AG04449 (cell line): ENCODE measurements at places on chromosomes 6 and 20.
A peak's percentile ranks its signal among the peaks of the same experiment; 100 is the strongest.

DNA sequence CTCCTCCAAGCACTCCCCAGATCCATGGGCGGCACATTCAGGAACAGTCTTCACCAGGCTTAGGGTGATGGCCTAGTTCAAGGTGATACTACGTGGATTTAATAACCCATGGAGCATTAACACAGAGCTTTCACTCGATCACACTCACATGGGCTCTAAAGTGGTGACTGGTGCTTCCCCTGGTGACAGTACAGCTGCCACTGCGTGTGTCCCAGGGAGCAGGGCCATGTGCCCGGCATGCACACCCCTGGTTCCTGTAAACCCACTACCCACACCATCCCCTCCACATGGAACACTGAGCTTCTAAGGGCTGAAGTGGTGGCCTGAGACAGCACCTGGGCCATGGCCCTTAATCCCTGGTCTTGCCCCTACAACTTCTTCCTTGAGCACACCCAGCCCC is 27.8 kb upstream of the APMAP start:
- no peak for DNase-seq

- DNase-seq = no peak
These were observed 37.5 kb downstream of the SASH1 start for GRCh38 chr6:148379966-148380713.

- DNase-seq = no peak
These were observed 105.9 kb downstream of the ADGRB3 start for GRCh38 chr6:68740828-68741500.

GRCh38 chr6:113763876-113764275 is 93.3 kb upstream of the MARCKS start:
- DNase-seq = no peak

- no peak for DNase-seq
These were observed 43.1 kb downstream of the FAXC start for GRCh38 chr6:99306341-99306740.

- no peak for DNase-seq
These were observed 1.2 kb upstream of the CD164 start for GRCh38 chr6:109383438-109383940.

DNA sequence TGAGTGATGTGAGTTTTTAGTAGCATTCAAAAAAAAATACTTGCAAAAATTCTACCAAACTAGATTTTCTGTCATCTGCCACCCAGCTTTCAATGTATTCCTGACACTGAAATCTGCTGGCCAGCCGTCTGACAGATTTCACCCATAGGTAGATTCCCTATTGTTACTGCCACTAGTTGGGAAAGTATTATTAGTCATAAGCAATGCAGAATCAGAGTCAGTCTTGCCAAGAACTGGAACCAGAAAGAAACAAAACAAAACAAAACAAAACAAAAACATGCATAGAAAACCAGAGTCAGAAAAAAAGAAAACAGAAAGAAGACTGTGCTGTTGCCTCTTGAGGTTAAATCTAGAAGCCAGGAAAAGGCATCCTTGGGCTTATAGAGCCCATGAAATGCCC is 293.1 kb upstream of the KCNQ5 start:
- DNase-seq = no peak

DNA sequence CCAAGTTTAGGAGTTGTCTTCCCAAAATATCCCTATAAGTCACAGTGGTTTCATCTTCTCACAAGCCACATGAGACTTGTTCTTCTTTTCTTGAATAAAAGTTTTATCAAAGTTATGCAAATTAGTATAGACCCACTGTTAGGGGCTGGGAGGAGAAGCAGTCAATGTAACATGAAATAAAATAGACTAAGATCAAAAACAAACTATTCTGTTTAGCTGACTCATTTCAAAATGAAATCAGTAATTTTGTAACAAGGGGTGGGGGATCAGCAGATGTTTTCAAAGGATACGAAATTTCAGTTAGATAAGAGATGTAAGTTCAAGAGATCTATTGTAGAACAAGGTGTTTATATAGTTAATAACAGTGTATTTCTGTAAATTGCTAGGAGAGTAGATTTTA is 339.6 kb upstream of the PRDM1 start:
- no peak for DNase-seq

DNA sequence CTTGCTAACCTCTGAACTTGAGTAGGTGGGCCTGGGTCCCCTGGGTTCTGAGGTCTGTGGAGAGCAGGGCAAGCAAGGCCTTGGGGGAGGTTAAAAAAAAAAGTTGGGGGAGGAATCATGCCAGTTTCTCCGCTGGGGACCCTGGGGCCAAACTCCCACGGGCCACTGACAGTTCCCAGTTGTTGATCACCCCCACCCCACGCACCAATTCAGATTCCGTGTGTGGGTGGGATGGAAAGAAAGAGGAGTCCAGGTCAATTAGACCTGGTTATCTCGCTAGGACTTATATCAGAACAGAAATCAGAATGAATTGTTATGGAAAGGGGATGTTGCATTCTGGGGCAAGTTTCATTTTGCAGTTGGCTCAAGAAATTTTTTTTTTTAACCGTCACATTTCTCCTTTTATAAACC is 46.7 kb upstream of the SUPT3H start:
- no peak for DNase-seq

DNA sequence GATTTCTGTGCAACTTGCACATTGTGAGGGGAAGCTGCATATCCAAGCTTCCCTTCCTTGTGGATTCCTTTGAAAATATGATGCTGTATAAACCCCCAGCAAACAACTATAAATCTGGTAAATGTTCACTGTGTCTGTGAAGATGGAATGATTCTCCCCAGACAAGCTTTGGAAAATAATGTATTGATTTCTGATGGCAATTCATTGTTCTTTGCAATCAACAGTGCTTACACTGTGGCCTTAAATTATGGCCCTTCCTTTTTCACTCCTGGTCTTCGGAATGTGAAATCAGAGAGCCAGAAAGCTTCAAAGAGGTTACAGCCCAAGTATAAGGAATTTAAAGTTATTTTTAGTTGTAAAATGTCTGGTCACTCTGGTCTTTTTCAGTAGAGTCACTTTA is 308.8 kb downstream of the CBLN4 start:
- DNase-seq = no peak

DNA sequence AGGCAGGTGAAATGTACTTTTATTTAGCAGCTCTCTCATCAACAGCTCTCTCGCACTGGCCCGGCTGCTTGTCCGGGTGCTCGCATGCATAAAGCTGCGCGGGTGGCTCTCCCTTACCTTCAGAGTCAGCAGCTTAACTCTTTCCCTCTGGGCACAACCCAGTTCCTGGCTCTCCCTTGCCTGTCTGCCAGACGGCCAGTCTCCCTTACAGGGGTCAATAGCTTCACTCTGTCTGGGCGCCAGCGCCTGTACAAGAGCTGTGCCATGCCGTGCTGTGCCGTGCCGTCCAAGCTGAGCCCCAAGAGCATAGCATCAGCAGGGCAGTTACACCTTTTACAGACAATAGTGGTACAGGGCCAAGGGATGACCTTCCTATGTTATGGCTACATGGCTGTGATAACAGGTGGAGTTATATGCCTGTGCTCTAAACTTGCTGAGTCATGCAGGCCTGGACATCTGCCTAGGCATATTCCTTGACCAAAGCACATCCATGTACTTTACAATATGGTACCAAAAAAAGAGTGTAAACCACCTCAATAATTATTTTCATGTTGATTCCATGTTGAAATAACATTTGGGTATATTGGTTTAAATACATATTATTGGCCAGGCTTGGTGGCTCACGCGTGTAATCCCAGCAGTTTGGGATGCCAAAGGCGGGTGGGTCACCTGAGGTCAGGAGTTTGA is 47.9 kb downstream of the BLTP3A start:
- no peak for DNase-seq

DNA sequence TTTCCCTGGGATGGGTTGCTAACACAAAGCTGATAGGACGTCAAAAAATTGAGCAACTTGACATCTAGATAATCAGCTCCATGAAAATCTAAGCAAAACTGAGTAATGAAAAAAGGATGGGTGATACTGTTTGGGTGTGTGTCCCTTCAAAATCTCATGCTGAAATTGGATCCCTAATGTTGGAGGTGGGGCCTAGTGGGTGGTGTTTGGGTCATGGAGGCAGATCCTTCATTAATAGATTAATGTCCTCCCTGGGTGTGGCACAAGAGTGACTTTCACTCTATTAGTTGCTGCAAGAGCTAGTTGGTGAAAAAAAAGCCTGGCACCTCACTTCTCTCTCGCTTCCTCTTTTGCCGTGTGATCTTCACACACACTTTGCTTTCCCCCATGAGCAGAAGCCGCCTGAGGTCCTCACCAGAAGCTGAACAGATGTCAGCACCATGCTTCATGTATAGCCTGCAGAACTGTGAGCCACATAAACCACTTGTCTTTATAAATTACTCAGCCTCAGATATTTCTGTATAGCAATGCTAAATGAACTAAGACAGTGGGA is 160.9 kb downstream of the FRK start:
- DNase-seq = no peak

DNA sequence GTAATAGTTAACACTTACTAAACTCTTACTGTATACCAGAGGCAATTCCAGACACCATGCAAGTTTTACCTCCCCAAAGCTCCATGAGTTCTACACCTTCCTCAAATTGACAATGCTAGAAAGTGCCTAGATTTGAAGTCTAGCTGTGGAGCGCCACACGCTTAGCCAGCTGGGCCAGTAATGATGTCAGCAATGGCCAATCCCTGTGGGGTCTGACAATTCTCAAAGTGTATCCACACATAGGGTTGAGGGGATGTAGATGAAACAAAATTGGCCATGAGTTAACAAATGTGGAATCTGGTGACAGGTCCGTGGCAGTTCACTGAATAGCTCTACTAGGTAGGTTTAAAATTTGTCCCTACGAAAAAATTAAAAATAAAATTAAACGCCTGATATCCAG is 1.3 kb downstream of the ZNF343 start:
- no peak for DNase-seq

GRCh38 chr6:127079681-127080080 is 38.8 kb upstream of the RSPO3 start:
- DNase-seq = no peak

DNA sequence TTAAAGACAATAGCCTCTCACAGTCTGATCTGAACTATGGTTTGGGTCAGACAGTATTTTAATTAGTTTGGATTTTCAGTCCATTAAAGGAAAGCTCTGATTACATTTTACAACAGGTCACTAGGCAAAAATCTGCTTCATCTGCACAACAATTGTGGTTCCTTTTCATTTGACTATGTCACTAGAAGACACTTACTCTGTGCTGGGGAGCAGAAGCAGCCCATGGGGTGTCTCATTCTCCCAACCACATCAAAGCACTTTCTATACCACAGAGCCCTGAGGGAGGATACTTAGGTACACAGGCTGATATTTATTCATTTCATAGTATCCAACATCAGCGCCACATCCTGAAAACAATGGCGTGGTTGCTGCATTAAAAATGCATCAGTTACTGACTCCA is 36.6 kb upstream of the HDAC2 start:
- no peak for DNase-seq

DNA sequence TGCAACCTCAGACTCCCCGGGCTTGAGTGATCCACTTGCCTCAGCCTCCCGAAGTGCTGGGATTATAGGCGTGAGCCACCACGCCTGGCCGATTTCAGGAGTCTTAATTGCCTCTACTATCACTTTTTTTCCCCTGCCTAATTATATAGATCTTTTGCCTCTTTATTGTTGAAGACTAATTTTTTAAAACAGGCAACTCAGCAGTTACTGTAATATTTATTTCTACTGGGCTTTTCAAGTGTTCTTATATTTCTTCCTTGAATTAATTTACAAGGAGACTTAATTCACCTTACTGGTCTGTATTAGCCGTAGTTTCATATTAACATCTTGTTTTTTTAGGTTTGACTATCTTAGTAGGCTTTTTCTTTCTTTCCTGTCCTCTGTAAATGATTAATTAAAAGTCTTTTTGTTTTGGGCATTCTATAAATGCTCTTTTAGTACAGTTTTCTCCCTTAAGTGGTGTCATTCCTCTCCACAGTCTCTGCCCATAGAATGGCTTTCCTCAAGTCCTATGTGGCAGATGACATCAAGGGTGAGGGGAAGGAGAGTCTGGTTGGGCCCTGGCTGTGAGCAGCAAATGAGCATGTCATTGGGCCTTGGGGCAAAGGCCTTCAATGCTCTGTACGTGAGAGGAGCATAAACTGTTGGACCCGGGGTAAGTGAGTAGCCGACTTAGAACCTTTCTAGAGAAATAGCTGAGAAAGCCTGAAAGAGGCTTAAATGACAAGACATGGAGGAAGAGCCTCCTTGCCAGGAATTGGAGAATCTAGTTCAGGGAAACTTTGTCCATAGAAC is 36.0 kb downstream of the ANKS1A start:
- no peak for DNase-seq

DNA sequence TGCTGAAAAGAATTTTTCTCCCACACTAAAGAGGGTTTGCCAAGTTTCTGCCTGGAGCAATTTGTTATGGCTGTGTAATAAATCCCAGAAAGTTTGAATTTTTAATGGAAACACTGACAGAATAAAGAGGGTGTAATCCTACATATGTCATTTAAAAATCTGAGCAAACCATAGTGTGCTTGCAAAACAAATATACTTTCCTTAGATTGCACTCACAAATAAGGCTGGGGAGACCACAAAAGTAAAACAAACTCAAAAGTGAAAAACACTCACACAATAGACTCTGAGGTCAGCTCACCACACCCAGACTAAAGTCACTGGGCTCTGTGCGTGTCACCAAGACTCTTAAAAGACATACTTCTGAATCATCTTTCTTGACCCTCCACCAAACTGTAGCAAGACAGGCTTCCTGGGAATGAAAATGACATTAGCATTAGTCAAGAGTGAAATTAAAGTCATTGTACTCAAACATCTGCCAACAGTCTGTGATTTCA is 4.8 kb upstream of the ATXN1 start:
- DNase-seq = peak; percentile 51

GRCh38 chr6:163371129-163371528 is 43.4 kb upstream of the QKI start:
- DNase-seq = no peak

- DNase-seq = no peak
These were observed 635.3 kb downstream of the UTRN start for GRCh38 chr6:144920391-144920961.

DNA sequence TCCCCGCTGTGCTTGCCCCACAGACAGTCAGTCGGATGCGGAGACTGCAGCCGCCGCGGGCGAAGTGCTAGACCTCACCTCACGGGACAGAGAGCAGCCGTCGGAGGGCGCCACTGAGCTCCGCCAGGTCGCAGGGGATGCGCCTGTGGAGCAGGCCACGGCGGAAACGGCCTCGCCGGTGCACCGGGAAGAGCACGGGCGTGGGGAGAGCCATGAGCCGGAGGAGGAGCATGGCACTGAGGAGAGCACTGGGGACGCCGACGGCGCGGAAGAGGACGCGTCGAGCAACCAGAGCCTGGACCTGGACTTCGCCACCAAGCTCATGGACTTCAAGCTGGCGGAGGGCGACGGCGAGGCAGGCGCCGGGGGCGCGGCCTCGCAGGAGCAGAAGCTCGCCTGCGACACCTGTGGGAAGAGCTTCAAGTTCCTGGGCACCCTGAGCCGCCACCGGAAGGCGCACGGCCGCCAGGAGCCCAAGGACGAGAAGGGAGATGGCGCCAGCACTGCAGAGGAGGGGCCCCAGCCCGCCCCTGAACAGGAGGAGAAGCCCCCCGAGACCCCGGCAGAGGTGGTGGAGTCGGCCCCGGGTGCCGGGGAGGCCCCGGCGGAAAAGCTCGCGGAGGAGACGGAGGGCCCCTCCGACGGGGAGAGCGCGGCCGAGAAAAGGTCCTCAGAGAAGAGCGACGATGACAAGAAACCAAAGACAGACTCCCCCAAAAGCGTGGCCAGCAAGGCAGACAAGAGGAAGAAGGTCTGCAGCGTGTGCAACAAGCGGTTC is 66.4 kb downstream of the SSR1 start:
- no peak for DNase-seq

- no peak for DNase-seq
These were observed 5.5 kb downstream of the POU3F2 start for GRCh38 chr6:98839781-98840361.
